ENCODE measurements at places on chromosomes 3 and 15.
A peak's percentile ranks its signal among the peaks of the same experiment; 100 is the strongest.

DNA sequence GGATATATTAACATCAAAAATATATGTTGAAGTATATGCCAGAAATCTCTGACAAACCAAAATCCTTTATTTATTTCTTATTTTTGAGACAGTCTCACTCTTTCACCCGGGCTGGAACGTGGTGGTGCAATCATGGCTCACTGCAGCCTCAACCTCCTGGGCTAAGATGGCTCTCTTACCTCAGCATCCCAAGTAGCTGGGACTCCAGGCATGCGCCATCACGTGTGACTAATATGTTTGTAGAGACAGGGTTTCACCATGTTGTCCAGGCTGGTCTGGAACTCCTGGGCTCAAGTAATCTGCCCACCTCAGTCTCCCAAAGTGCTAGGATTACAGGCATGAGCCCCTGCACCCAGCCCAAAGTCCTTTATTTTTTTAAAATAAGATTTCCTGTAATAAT is 11.9 kb downstream of the FAIM start:
- no peak for DNase-seq

GRCh38 chr3:179401561-179401960 is 49.7 kb downstream of the GNB4 start:
- no peak for DNase-seq

GRCh38 chr3:66372681-66373350 is 128.0 kb downstream of the LRIG1 start:
- DNase-seq, result peak; percentile 28

GRCh38 chr3:160023476-160023875 is 34.8 kb downstream of the IL12A start:
- DNase-seq, result no peak

DNA sequence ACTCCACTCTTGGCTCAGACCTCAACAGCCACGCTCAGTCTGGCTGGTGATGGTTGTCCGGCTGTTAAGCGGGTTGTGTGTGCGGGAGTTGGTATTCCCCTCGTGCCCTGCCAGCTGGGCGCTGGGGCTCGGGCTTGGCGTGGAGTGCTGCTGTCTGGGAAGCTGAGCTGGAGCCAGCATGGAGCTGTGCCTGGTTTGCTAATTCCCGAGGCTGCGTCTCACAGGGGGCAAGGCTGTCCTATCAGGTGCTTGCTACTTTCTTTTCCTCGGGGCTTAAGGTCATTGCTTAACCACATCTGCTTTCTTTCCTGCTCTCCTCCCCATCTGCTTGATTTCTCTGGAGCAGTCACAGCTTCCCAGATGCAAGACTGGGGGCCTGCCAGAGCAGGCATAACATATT is 29.9 kb downstream of the PDIA5 start:
- DNase-seq, result peak; percentile 56

DNA sequence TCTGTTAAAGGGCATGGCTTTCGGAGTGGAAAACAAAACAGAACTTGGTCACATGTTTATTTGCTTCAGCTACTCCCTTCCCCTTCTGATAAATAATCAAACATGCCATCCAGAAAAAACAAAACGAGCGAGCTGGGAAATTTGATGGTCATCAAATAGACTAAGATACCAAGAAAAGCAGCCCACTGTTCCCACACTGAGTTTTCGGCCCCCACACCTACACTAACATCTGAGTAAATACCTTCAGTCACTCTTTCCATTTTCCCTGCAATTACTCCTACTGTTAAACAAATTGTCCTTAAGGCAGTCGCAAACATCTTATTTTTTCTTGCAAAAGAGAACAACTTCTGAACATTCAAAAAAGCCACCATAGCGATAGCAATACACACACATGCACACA is 454.6 kb downstream of the FOXP1 start:
- no peak for DNase-seq

DNA sequence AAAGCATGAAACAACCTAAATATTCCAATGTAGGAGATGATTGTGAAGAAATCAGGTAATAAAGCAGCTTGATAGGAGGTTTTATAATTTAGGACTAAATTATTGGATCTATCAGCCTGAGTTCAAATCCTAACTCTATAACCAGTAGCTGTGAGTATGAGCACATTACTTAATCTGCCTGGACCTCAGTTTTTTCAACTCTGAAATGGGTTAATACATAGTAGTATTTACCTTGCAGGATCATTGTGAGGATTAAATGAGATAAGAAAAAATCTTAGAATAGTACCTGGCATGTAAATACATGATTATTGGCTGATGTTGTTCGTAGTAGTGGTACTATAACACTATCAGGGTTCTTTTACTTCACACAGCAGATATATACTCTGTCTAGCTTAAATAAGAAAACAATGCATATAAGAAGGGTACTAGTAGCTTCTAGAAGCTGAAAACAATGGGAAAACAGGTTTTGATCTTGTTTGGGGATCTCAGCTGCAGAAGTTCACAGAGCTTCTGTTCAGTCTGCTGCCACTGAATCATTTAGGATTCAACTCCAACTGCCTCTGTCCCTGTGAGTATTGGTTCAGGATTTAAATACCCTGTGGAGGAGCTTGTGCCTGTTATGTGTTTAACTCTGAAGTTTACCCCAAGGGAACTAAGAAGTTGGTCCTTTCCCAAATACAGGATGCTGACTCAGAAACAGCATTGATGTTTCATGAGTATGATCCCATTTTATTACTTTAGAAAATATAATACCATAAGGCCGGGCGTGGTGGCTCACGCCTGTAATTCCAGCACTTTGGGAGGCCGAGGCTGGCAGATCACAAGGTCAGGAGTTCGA is 34.2 kb downstream of the KAT2B start:
- no peak for DNase-seq

- DNase-seq, result no peak
Measured at GRCh38 chr15:44782516-44782915, 46.2 kb downstream of the TRIM69 start.

DNA sequence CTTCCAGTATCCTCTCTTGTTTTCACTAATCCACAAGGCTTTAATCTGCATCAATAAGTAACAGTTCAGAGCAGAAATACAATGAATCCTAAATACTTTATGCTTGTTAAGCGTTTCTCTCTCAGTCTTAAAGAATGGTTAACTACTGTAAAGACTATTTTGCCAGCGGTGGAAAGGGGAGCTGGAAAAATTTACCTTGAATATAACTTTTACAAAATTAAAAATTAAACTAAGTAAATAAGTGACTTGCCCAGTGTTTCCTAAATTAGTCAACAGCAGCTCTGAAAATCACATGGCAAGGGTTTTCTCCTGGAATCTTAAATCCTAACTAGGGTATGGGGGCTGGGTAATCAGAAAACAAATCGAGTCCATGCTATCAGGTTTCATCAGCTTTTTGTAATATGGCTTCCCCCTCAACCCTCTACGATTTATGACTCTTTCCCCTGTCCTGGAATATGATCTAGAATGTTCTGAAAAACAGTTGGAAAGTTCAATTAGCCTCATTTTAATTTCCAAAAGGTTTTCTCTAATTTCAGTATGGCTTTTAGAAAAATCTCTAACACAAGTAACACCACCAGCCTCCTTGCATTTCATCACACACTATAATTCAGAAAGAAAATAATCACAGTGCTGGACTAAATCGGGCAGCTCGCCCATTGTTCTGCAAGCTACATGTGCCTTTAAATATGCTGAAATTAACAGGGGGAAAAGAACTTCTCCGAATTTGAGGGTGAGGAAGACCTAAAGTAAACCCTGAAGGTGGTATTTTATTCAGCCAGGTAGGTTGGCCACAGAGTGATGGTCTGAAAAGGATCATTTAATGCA is 133.5 kb downstream of the ADAMTS9 start:
- no peak for DNase-seq

DNA sequence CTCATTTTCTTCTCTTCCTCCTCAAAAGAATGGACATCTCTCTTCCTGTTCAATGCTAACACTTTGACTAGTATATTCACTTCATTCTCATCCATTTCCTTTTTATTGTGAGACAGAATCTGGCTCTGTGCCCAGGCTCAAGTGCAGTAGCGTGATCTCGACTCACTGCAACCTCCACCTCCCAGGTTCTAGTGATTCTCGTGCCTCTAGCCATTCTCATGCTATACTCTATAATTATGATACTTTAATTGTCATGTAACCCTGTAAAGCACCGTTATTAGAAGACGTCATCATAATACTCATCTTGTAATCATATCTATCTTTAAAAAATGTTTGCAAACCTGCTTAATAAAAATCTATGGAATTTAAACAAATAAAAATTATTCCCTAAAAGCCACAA is 107.0 kb downstream of the SHOX2 start:
- DNase-seq, result no peak

DNA sequence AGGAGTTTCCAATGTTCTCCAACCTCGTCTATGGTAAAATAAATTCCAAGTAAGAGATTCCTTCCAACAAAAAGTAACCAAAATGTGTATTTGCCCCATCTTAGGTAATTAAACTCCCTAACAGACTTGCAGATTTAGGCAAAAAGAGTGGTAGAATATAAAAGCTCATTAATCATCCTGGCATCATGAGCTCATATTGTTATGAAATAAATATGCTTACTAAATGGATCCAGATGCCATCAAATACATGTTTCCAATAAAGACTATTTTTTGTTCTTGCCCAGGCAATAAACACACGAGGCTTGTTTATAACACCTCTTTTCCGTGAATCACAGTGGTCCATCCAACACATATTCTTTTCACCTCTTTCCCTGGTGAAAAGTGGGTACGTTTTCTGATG is 189.4 kb downstream of the THSD4 start:
- DNase-seq, result no peak

DNA sequence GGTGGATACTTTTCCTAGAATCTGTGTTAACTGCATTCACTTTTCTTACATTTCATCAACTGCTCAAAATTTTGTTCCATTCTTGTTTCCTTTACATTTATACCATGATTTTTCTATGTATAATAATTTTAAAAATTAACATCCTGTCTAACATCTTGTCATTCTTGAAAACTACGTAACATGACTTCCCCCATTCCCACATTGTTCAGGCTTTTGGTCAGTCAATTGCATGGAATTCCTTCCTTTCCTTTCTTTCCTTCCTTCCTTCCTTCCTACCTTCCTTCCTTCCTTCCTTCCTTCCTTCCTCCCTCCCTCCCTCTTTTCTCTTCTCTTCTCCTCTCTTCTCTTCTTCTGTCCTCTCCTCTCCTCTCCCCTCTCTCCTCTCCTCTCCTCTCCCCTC is 220.7 kb upstream of the TP63 start:
- DNase-seq, result no peak

DNA sequence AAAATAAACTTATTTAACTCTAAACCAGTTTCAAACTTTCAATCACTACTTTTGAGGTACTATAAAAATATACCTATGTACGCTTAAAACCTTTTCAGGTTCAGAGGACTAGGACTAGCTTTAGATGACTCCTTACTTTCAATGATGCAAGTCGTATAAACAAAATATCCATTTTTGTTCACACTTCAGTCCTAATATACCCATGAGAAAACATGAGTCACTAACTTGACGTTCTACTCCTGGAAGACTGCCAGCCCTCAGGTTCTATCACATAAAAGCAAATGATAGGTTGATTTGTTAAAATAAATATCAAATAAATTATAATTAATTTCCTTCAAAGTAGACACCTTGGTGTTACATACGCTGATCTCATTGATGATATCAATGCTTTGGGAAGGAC is 10.6 kb upstream of the P3H2 start:
- DNase-seq, result no peak

GRCh38 chr3:104176706-104177105 is 1190.0 kb upstream of the ALCAM start:
- DNase-seq, result no peak

- no peak for DNase-seq
Measured at GRCh38 chr15:88908697-88909621, 4.2 kb downstream of the MFGE8 start.

GRCh38 chr3:169528289-169528688 is 135.2 kb downstream of the MECOM start:
- DNase-seq, result no peak

DNA sequence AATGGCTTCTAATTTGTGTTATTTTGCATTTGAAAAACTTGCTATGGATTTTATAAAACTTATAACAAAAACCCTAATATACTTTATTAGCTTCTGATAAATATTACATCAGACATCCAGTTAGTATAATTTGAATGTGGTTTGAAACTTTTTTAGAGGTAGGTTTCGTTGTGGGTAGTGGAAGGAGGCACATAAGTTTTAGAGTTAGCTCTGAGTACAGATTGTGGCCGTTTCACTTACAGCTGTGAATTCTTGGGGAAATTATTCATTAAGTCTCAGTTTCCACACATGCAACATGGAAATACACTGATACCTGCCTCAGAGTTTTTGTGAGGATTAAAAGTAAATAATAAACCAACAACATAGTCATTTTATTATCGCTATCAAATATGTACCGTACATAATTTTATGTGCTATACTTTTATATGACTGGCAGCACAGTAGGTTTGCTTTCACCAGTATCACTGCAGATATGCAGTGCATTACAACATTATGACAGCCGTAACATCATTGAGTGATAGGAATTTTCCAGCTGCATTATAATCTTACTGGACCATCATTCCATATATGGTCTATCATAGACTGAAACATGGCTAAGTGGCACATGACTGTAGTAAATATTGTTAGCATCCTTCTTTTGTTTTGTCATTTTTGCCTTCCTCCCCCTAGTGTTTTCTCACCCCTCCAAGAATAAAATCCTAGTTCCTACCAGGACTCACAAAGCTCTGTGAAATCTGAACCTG is 175.6 kb downstream of the AKAP13 start:
- no peak for DNase-seq

GRCh38 chr3:120424506-120424905 is 26.3 kb downstream of the FSTL1 start:
- no peak for DNase-seq

DNA sequence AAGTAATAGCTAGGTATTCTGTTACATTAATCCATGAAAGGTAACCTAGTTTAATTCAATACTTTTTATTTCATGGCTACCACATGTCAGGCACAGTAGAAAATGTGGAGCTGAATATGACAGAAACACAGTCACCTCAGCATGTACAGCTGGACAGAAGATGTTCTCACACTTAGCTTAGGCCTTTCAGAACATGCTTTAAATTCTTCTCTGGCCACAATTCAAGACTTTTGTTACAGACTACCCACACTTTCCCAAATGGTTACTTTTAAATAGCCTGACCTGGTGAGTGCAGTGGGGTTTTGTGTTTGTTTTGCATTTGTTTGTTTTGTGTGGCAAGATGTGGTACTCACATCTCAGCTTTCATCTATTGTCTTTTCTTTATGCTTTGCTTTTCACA is 1079.5 kb downstream of the IGSF11 start:
- no peak for DNase-seq

DNA sequence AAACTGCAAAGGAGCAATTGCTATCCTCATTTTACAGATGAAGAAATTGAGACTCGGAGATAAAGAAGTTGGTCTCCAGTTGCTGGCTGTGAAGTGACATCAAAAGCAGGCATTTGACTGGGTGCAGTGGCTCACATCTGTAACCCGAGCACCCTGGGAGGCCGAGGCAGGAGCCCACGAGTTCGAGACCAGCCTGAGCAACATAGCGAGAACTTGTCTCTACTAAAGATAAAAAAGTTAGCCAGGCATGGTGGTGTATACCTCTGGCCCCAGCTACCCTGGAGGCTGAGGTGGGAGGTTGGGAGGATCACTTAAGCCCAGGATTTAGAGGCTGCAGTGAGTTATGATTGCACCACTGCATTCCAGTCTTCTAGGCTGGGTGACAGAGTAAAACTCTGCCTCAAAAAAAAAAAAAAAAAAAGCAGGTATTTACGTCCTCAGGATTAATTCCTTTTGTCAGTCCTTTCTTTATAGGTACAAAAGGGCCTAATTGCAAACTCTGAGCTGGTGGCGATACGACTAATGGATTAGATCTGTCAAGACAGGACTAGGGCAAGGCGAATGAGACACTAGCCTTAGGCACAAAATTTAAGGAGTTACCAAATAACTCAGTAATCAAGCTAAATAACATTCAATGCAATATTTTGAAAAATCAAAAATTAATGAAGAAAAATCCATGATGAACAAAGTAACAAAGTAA is 5.9 kb upstream of the DNASE1L3 start:
- no peak for DNase-seq
